ENCODE measurements at places on chromosomes 6 and 20. TPM values are rescaled to one million over a fixed set of nuclear protein-coding genes. Genes with fewer than 3 reads are reported as not detected.
A peak's percentile ranks its signal among the peaks of the same experiment; 100 is the strongest.

Gene TRAPPC3L
- 0.16 TPM for total RNA-seq

- no peak for DNase-seq
Measured at GRCh38 chr6:112218563-112218962, 35.8 kb downstream of the LAMA4 start.

DNA sequence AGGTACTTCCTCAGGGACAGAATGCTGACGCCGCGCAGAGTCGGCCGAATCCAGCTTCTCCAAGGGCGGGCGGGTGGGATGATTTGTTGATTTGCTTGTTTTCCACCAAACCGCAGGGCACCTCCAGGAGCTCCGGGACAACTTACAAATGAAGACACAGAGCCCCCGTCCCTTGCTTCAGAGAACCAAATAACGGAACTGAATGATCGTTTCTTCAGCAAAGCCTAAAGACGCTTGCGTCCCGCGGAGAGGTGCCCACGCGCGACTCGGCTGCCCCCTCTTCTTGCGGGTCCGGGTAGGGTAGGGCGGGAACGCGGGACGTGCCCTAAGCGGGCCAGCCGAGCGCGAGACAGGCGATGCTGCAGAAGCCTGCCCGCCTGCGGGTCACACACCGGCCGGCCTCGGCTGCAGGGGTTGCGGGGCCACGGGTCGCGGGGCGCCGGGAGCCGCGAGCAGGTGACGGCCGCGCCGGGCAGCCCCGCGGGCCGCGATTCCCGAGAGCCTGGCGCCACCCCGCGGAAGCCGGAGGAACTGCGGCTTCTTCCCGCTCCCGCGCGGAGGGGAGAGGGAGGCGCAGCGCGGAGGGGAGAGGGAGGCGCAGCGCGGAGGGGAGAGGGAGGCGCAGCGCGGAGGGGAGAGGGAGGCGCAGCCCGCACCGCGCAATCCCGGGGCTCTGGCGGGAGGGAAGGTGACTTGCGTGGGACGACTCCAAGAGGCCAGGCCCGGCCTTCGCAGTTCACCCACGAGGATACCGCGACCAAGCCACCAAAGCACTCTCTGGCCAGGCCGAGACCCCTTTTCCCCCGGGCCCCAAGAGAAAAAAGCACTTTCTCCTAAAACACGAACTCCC lies 7.7 kb upstream of the FOXF2 start:
- DNase-seq: no peak

Gene OR2H1
- total RNA-seq: not detected

Gene SRSF12
- 0.40 TPM for total RNA-seq

Gene CDKN1A
- 113 TPM for total RNA-seq

GRCh38 chr20:36504295-36504694 lies 37.0 kb upstream of the MYL9 start:
- DNase-seq: no peak

- no peak for DNase-seq
Measured at GRCh38 chr6:23228439-23229024, 659.2 kb downstream of the HDGFL1 start.

Gene MYT1
- not detected for total RNA-seq

- no peak for DNase-seq
Measured at GRCh38 chr6:39517756-39518155, 195.3 kb upstream of the KCNK16 start.

Gene HSPA12B
- 9.2 TPM for total RNA-seq

DNA sequence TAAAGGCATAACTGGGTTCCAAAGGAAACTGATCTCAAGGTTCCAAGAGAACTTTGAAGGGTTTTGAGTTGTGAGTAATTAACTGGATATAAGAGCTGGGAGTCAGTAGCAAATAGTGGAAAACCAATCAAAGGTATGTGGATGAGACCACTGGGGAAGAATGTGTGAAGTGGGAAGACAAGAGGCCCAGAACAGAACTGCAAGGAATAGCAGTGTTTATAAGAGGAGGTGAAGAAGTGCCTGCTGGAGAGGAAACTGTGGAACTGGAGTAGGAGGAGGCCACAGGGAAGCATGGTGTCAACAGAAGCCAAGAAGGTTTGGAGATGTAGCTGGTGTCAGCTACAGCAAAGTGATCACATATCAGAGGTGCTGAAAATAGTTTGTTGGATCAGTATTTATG lies 18.7 kb upstream of the HDAC2 start:
- no peak for DNase-seq

GRCh38 chr6:36633915-36634314 lies 39.8 kb downstream of the SRSF3 start:
- DNase-seq: peak; percentile 84

Gene COL10A1
- 3.3 TPM for total RNA-seq

Gene CENPQ
- total RNA-seq: 3.4 TPM

Gene KIF6
- total RNA-seq: not detected

DNA sequence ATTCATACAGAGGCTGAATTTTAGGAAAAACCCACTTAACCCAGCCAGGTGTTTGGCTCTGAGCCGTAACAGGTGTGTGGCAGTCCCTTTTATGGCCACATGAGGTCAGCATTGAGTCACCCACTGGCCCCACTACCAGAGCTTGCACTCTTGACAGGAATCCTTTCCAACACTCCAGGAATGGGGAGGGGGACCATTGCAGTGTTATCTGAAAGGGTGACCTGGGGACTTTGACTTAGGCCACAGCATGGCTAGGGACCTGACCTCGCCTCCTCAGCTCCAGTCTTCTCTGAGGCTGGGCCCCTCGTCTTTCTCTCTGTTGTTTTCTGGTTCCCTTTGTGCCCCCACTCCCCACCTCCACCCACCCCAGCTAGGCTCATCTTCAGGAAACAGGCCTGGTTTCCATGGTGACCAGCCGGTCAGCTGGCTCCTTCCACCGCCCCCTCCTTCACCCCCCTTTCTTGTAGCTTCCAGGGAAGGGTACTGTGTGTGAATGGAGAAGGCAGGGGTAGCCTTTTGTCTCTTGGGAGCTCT lies 2.1 kb upstream of the TMEM151B start:
- peak; percentile 77 for DNase-seq

DNA sequence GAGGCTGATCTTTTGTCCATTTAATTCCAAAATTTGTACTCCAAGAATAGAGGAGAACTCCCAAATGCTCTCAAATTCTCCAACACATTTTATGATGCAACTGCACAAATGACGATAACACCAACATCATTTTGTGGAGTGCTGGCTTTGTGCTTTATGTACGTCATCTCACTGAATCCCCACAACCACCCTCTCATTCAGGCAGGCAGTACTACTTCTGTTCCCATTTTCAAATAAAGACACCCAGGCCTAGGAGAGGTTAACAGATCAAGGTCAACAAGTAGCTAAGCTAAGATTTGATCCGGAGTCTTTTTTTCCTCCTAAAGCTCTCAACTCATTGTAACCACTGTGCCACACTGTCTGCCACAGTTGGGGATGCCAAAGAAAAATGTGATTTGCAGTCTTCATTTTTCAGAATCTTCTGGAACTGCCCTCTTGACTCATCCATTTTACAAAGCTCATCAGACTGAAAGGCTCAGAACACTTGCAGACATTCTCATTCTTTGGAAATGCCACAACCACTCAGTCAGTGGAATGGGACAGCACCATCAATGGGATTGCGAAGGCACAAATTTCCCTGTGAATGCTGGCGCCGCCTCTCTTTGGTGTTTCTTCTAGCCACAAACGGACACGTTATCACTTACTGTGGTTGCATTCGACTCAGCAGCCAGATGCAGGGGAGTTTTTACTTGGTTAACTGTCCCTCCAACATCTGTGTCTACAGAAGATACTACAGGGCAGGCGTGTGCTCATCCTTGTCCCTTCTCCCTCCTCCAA lies 184.4 kb downstream of the GJA10 start:
- no peak for DNase-seq

DNA sequence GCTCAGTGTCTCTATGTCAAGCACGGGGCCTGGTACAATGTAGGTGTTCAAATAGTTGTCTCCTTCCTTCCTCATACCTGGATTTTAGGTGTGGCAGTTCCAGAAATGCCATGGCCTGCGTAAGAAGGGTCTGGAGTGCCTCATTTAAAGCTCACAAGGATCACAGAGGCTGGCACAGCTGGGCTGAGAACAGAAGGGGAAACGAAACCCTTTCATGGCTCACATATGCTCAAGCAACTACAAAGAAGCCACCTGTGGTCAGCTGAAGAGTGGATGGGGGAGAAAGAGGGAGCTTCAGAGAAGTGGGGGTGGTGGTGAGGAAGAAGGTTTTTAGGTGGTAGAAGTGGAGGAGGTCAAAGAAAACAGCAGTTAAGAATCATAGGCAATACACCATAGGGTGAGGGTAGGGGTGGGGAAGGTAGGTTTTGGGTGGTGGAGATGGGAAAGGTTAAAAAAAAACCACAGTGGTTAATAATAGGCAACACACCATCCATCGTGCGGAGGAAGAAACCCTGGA lies 17.0 kb upstream of the TOP1 start:
- no peak for DNase-seq

DNA sequence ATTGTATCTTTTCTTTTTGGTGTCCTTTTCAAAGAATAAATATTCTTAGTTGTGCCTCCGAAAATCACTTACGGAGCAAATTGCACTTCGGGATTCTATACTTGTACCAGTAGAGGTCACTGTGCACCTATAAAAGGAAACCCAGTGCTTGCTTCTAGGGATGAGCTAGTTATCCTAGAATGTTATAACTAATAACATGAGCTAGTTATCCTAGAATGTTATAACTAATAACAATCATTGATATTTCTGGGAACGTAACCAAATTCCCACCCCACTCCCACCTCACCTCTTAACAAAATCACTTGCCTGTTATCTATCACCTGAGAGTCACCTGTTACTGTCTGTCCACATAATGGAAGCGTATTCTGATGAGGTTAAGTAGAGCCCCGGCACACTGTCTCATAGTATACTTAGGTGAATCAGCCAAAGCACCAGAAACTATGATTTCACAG lies 126.9 kb upstream of the TIAM2 start:
- DNase-seq: no peak

Gene TGM3
- total RNA-seq: not detected

Gene HINT3
- 35.0 TPM for total RNA-seq

Gene ZSCAN23
- 1.6 TPM for total RNA-seq
